ENCODE measurements at places on chromosomes 1 and 21. TPM values are rescaled to one million over a fixed set of nuclear protein-coding genes. Genes with fewer than 3 reads are reported as not detected.

Gene PLXNA2
- 25.6 TPM for total RNA-seq

Gene DMBX1
- total RNA-seq = not detected

Gene TRABD2B
- total RNA-seq = 1.0 TPM

Gene VHLL
- total RNA-seq = not detected

Gene CSF3R
- 1.4 TPM for total RNA-seq

Gene C1orf87
- total RNA-seq = 0.23 TPM

Gene MUL1
- total RNA-seq = 31.5 TPM

- no peak for DNase-seq
- H3K4me3 ChIP-seq = no peak overlapping the region
- peaks cover under 1% of the 10 kb centered on the region for H3K36me3 ChIP-seq
- H3K27ac ChIP-seq = no peak overlapping the region
Measured at GRCh38 chr21:43322805-43323204, 104.1 kb downstream of the SIK1 start.

GRCh38 chr1:157983787-157984186, 9.7 kb upstream of the KIRREL1 start:
- H3K36me3 ChIP-seq = no peaks in the 10 kb centered on the region
- DNase-seq = no peak

DNA sequence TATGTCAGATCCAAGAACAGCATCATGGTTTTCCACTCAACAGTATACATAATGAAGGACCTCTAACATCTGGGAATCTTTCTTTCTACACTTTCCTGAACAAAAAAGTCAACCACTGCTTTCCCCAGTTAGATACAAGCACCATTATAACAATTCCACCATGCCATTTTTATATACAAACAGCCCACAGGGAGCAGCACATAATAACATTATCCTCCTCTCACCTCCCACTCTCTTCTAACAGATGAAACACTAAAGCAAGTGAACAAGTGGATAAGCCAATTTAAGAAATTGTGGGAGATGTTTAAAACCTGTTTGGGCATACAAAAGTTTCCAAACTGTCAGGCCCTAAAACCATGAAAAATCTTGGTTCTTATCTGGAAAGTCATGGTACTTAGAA, 29.4 kb upstream of the PRRC2C start:
- H3K4me3 ChIP-seq = no peak overlapping the region
- no peak overlapping the region for H3K27ac ChIP-seq
- H3K36me3 ChIP-seq = no peaks in the 10 kb centered on the region
- DNase-seq = no peak

- no peaks in the 10 kb centered on the region for H3K4me1 ChIP-seq
- H3K4me3 ChIP-seq = no peak overlapping the region
- H3K27me3 ChIP-seq = no peaks in the 10 kb centered on the region
- H3K36me3 ChIP-seq = no peaks in the 10 kb centered on the region
Measured at GRCh38 chr1:71593523-71593922, 512.7 kb upstream of the ZRANB2 start.

DNA sequence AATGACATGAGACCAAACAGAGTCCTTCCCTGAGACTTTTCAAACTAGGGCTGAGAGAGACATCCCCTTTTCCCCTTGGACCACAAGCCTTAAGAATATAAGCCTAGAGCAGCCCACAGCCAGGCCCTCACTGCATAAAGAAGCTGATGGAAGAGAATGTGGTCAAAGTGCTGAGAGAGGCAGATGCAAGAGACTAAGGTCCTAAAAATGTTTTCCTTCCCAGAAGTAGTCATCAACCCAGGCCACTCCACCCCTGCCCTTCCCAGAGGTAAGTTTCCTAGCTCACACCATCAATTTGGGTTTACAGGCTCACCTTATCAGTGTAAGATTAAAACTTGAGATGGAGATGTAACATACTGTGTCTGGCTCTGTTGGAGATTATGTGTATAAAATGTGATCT, 58.2 kb downstream of the BCAR3 start:
- H3K36me3 ChIP-seq = no peaks in the 10 kb centered on the region
- H3K27me3 ChIP-seq = no peaks in the 10 kb centered on the region
- peaks cover 36% of the 10 kb centered on the region for H3K4me1 ChIP-seq

- peaks cover 17% of the 10 kb centered on the region for H3K36me3 ChIP-seq
- H3K4me1 ChIP-seq = peaks cover 2% of the 10 kb centered on the region
- peaks cover 7% of the 10 kb centered on the region for H3K27me3 ChIP-seq
- peak overlapping the region; percentile 77 for H3K4me3 ChIP-seq
- DNase-seq = no peak
Measured at GRCh38 chr21:46294647-46295176, 8.6 kb downstream of the YBEY start.

DNA sequence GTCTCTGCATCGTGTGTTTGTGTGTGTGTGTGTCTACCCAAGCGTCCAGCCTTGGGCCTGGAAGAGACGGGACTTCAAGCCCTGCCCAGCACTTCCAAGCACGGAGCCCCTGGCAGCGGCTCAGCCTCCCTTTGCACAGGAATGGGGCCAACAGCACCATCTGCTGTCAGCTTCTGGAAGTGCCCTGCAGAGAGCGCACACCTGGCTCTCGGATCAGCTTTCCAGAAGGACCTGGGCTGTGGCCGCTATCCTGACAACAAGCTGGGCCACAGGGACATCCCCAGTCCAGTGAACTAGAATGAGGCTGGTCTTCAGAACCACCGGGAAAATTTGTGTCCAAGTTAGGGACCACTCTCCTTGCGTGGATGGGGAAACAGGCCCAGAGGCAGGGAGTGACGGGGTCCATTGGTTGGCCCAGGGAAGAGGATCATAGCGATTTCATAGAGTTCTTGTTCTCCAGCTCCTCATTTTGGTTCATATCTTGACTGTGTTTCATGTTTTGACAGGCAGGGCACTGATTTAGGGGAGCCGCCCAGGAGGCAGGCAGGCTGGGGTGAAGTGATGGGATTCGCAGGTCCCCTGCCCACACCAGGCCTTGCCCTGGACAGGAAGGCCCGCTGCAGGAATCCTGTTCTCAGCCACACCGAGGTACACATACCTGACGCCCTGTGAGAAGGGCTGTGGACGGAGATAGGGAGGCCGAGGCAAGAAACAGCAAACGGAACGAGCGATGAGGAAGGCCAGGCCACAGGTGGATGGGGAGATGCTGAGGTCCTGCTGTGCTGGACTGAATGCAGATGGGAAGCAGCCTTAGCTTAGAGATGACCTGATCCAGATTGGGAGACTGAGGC, 38.4 kb downstream of the TAS1R2 start:
- no peak overlapping the region for H3K27ac ChIP-seq
- DNase-seq = peak; percentile 91
- peaks cover 12% of the 10 kb centered on the region for H3K27me3 ChIP-seq
- no peak overlapping the region for H3K4me3 ChIP-seq

DNA sequence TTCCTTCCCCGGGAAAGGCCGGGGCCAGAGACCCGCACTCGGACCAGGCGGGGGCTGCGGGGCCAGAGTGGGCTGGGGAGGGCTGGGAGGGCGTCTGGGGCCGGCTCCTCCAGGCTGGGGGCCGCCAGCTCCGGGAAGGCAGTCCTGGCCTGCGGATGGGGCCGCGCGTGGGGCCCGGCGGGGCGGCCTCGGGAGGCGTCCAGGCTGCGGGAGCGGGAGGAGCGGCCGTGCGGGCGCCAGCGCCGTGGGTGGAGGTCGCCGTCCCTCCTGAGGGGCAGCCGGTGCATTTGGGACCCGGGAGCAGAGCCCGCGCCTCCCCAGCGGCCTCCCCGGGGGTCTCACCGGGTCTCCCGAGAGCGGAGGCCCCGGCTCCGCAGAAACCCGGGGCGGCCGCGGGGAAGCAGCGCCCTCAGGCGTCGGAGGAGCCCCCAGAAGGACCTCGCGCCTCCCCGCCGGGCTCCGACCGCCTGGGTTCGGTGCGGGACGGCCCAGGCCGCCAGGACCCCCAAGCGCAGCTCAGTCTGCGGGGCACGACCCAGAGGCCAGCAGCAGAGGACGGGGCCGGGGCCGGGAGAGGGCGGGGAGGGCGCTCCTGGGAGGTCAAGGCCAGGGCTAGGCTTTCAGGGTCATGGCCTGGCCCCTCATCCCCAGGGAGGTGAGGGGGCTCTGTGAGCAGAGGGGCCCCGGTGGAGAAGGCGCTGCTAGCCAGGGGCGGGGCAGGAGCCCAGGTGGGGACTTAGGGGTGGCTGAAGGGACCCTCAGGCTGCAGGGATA, 7.2 kb upstream of the SLX9 start:
- H3K4me3 ChIP-seq = no peak overlapping the region
- no peak overlapping the region for H3K27ac ChIP-seq
- peak; percentile 66 for DNase-seq
- H3K4me1 ChIP-seq = peaks cover 6% of the 10 kb centered on the region
- peaks cover 26% of the 10 kb centered on the region for H3K27me3 ChIP-seq
- peaks cover 4% of the 10 kb centered on the region for H3K36me3 ChIP-seq

DNA sequence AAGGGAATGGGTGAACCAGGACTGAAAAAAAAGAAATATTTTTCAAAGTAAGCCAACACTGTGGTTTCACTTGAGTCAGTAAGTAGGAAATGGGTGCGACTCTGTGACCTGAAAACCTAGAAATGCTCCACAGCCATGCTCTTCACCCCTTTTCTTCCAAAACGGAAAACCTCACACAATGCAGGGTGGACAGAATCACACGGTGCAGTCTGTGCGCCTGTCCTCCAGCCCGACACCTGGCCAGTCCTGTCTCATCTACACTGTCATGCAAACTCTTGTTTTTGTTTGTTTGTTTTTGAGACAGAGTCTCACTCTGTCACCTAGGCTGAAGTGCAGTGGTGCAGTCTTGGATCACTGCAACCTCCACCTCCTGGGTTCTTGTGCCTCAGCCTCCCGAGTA, 53.3 kb downstream of the B3GALT5 start:
- H3K27me3 ChIP-seq = peaks cover 4% of the 10 kb centered on the region
- no peak for DNase-seq
- H3K36me3 ChIP-seq = peaks cover 38% of the 10 kb centered on the region
- peaks cover 23% of the 10 kb centered on the region for H3K4me1 ChIP-seq
- no peak overlapping the region for H3K4me3 ChIP-seq
- no peak overlapping the region for H3K27ac ChIP-seq

DNA sequence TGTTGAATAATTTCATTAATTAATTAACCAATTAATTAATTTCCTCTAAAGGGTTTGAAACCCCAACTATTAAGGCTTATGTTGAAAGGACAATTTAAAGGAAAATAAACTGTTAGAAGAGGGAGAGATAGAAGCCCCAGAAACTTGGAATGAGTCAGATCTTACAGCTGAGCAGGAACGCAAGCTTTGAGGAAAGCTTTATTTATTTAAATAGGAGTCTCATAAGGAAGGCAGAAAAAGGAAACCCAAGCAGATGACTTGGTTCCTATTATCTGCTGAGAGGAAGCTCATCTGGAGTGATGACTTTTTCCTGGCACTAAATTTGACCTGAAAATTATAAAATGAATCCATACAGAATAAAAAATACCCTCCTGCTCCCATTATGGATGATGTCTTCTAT, 105.1 kb downstream of the ROR1 start:
- no peak for DNase-seq
- no peak overlapping the region for H3K4me3 ChIP-seq
- no peak overlapping the region for H3K27ac ChIP-seq

DNA sequence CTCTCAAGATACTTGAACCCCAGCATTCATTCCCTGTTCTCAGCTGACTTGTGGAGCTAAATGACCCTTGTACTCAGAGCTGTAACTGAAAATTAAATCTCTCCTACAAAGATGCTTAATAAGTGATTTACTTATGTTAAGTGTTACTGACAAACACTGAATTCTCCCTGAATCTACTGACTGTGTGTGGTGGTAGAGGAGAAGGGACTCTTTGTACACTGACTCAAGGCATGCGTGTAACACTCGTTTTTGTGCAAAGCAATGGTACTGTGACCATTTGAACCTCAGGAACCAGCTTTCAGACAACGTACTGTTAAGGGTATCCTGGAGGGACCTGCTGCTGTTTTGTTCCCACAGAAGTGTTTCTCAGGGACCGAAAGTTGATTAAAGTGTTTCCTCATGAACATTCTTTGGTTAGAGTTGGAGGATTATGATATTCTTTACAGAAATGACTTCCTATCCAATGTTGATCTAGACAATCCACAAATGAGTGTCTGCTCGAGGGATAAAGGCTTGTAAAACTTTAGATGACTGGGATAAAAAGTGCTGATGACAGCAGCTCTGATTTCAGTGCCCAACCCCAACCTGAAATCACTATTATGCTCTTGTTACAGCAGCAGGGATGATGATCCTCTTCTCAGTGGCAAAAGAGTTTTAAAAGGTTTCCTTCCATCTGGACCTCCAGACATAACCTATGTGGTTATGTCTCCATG, 12.8 kb downstream of the RGL1 start:
- peaks cover 2% of the 10 kb centered on the region for H3K27me3 ChIP-seq
- no peak for DNase-seq
- H3K4me3 ChIP-seq = peak overlapping the region; percentile 81
- peak overlapping the region; percentile 92 for H3K27ac ChIP-seq
- peaks cover 7% of the 10 kb centered on the region for H3K36me3 ChIP-seq
- peaks cover 80% of the 10 kb centered on the region for H3K4me1 ChIP-seq

- no peak overlapping the region for H3K27ac ChIP-seq
- peaks cover 6% of the 10 kb centered on the region for H3K27me3 ChIP-seq
- H3K36me3 ChIP-seq = no peaks in the 10 kb centered on the region
- H3K4me1 ChIP-seq = no peaks in the 10 kb centered on the region
Measured at GRCh38 chr1:33791251-33791650, 72.6 kb upstream of the HMGB4 start.

GRCh38 chr1:179034720-179035119, 9.0 kb downstream of the FAM20B start:
- DNase-seq = no peak
- H3K4me1 ChIP-seq = peaks cover 37% of the 10 kb centered on the region
- no peak overlapping the region for H3K27ac ChIP-seq
- no peaks in the 10 kb centered on the region for H3K27me3 ChIP-seq
- H3K4me3 ChIP-seq = no peak overlapping the region

DNA sequence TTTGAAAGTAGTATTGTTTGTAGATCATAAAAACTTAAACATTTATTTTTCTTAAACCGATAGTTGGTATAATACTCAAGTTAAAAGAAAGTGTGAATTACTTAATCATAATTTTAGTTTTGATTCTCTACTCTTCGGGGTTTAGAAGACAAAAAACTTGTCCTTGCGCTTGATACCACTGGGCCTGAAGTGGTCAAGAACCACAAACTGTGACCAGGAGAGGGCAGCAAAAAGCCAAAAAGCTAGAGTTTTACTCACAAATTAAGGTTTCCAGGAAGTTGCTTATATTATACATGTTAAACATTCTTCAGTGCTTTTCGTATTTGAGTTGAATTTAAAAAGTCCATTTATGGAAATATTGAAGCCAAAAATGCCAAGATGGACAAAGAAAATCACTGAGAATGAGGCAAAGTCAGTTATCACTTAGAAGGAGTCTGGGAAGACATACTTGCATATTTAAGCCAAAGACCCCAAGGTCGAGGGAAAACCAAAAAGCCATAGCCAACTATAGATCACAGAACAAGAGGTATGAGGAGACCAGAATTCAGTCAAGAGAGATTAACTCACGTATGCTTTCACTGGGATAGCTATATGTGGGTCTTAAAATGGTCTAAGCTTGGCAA, 34.2 kb downstream of the EFCAB7 start:
- H3K4me3 ChIP-seq = no peak overlapping the region
- DNase-seq = peak; percentile 59
- H3K27me3 ChIP-seq = no peaks in the 10 kb centered on the region
- no peaks in the 10 kb centered on the region for H3K36me3 ChIP-seq

- peaks cover 8% of the 10 kb centered on the region for H3K27me3 ChIP-seq
- no peaks in the 10 kb centered on the region for H3K36me3 ChIP-seq
- H3K27ac ChIP-seq = no peak overlapping the region
- H3K4me1 ChIP-seq = peaks cover 64% of the 10 kb centered on the region
- no peak overlapping the region for H3K4me3 ChIP-seq
Measured at GRCh38 chr1:107807405-107807804, 157.6 kb downstream of the VAV3 start.

Data from endothelial cell (in vitro differentiated cells).